Stimulated activated CD4-positive, alpha-beta T cell treated with anti-CD3 and anti-CD28 coated beads, Interleukin-15, amount 100 ng/mL, for 24 hours (primary cell): ENCODE measurements at places on chromosomes 12 and 14.

DNA sequence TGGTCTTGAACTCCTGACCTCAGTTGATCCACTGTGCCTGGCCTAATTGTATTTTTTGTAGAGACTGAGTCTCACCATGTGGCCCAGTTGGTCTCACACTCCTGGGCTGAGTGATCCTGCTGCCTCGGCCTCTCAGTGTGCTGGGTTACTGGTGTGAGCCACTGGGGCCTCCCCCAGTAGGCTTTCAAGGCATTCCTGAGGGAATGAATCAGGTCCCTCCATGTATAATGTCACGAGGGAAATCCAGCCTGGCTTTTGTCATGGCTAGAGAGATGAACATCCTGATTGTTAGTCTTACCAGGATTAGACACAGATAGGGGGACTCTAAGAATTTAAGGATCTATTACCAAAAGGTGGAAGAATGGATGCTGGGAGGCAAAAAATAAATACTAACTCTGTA lies 51.9 kb downstream of the CPSF2 start:
- DNase-seq: no peak

- no peak for DNase-seq
These were observed 143.7 kb upstream of the GZMB start for GRCh38 chr14:24777678-24778077.

DNA sequence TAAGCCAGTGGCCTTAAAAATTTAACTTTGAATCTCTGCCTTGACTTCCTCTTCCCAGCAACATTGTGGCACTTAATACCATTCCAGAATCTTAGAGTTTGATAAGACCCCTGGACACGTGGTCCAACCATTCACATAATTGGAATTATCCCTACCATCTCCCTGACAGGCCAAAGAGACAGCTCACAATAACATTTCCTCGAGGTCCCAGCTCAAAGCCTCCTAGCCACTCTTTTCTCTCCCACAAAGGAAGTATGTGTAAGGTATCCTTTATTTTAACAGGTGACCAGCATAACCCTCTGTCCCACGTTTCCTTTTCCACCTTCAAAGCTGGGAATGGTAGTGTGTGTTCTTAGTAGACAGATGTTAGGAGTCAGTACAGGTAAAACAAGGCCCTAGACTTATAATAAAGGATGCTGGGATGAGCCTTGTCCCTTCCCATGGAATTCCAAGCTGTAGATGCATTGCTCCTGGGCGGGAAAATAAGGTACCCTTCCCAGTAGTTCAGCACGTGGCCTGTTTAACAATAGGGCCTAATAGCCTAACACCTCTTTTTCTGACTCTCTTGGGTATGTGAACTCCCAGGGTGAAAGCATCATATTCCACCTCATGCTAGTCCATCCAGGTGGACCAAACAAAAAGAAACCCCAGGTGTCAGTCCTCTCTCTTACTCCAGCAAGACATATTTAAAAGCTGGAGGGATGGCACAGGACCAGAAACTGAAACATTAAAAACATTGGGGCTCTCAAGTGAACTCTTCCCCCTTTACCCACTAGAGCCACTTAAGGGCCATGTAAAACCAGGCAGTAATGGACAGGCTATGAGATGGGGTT lies 37.5 kb upstream of the COL2A1 start:
- no peak for DNase-seq

DNA sequence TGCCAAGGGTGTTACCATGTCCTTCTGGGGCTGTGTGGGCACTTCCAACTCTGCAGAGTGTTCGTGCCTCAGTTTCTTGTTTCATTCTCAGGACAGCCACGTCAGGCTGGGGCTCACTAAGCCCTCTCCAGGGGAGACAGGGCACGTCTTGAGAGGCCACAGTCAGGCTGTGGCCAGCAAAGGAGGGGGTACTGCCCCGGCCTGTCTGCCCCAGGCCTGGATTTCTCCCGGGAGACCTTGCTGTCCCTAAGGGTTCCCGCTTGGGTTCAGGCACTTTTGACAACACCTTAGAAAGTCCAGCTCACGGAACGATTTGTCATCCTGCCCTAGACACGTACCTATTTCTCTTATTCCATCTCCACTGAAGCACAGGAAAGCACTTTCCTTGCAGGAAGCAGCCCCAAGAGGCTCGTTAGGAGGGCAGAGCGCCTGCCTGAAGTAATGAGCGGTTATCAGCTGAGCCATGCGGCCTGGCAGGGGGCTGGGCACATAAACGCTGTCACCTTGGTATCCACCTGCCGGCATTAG lies 290.4 kb upstream of the RTL1 start:
- no peak for DNase-seq

- DNase-seq: no peak
These were observed 110.3 kb upstream of the NCOR2 start for GRCh38 chr12:124677552-124678356.

- DNase-seq: no peak
These were observed 1.3 kb downstream of the CLEC9A start for GRCh38 chr12:10031771-10032175.

DNA sequence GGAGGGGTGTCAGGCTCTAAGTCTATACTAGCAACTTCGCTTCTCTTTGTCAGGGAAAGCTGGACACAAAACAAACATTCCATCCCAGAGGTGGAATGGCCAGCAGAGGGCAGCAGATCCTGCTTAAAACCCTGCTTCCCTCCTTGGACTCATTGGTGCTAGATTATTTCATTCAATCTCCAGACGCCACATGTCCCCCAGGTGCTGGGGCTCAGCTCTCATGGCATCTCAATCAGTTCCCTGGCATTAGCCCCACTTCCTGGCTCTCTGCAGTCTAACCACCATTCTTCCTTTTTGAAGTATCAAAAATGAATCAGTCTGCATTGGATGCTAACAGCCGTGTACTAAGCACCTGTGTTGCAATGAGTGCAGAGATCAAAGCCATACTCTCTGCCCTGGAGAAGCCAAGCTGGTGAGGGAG lies 8.1 kb upstream of the PPP1R1A start:
- peak; percentile 71 for DNase-seq

- no peak for DNase-seq
These were observed 13.1 kb downstream of the RERG start for GRCh38 chr12:15208140-15208539.

DNA sequence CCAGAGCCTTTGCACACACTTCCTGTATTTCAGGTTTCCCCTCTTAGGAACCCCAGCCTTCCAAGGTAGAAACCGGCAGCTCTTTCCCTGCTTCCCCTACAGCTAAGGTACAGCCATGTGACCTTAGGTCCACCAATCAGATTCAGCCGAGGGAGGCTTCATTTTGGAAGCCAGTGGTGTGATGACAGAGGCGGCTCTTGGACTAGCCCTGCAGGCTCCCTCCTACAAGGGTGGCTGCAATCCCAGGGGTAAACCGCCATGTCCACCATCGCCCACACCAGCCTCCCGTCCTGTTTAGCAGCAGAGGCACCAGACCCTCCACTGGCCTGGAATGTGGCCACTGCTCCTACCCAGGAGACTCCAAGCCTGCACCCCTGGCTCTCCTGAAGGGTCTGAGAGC lies 65.6 kb downstream of the SERPINA3 start:
- no peak for DNase-seq

GRCh38 chr14:96181186-96182056 lies 23.2 kb upstream of the BDKRB2 start:
- DNase-seq: no peak

DNA sequence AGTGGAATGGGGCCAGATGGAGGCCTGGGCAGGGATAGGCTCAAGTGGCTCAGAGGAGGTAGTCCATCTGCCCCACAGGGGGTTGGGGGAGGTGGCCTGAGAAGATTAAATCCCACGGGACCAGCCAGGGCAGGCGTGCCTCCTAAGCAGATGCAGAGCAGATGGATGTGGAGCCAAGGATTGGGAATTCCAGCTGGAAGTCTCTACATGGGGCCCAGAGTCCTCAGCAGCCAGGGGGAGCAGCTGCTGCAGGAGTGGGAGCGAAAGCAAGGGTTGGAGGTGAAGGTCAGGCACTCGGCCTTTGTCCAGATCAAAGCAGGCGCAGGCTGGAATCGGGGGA lies 42.4 kb upstream of the VRK1 start:
- DNase-seq: no peak

DNA sequence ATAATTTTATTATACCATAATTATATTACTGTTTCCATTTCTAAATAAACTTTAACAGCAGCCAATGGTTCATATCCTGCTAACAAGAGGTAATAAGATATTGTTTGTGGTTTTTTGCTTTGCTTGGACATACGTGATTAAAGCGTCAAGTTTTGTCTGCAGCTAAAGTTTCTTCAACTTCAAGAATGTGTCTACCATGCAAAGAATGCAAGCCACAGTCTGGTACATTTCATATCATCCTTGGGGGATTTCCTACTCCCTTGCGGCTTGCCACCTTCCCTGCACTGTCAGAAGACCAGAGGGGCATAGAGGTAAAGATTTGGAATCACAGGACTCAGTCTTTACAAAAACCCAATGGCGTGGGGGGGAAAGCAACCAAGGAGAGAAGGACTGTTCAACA lies 125.2 kb downstream of the MED13L start:
- DNase-seq: no peak

DNA sequence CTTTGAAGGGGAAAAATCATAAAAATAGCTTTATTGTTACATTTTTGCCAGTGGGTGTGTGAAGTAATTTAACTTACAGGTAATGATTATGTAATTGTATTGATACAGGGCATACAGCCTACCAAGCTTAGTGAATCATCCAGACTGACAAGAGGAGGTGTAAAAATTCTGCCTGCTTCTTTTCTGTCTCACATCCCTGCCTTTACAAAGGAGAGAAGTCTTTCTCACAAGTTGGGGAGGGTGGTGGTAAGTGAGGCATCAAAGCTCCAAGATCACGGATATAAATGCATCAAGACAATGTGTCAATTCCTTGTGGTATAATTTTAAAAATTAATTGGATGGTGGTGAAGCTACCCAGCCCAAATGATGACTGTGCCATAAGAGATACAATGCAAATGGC lies 39.0 kb upstream of the G2E3 start:
- DNase-seq: no peak

DNA sequence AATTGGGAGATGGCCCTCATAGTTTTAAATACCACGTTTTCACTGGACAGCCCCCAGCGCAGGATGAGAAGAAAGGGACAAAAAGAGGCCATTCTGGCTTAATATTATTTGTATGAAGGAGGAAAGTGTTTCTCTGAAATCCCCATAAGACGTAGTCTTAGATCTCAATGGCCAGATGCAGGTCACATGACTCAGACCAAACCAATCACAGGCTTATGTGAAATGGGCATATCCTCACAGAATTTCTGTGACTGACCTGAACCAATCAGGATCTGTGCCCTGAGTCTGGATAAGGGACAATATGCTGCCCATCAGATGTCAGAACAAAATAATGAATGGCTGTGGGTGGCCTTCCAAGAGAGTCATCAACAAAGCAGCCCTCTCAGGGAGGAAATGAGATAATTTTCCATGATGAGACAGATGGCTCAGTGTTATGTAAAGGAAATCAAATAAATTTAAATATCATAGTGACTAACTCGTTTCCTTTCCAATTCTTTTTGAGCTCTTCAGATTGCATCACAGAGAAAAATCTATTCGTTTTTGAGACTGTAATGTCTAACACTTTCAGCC lies 1009.5 kb upstream of the TMEM132C start:
- no peak for DNase-seq

- no peak for DNase-seq
These were observed 106.1 kb downstream of the PAX9 start for GRCh38 chr14:36767603-36768281.

DNA sequence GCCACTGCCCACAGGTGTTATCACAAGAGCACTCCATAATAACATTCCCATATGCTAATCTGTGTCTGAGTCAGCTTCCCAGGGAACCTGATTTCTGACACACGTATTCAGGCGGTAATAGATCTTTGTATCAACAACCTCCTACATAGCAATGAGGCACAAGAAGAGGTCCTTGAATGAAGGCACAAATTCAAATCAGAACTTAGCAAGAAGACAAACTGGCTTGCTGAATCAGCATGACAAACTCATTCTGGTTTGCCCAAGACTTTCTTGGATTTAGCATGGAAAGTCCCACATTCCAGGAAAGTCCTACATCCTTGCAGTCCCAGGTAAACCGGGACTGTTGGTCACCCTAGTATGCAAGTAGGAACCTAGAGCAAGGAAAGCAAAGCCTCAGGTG lies 33.9 kb upstream of the RNU6-7 start:
- no peak for DNase-seq

- no peak for DNase-seq
These were observed 450 bp downstream of the PRKAB1 start for GRCh38 chr12:119668324-119668841.

DNA sequence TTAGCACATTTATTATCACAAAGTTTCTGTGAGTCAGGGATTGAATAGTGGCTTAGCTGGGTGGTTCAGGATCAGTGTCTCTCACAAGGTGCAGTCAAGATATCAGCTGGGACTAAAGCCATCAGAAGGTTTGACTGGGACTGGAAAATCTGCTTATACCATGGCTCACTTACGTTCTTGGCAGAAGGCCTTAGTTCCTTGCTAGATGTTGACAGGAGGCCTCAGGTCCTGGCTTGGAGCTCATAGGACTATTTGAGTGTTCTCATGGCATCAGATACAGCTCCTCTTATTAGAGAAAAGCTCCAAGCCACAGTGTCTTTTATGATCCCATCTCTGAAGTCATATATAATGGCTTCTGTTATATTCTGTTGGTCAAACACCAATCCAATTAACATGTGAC lies 127.3 kb downstream of the SLC6A15 start:
- no peak for DNase-seq
